ENCODE measurements at places on chromosomes 4 and X.

GRCh38 chrX:46140272-46140671, 404.9 kb downstream of the ZNF674 start:
- DNase-seq = no peak

GRCh38 chrX:135489542-135489941, 30.9 kb upstream of the INTS6L start:
- DNase-seq = no peak

DNA sequence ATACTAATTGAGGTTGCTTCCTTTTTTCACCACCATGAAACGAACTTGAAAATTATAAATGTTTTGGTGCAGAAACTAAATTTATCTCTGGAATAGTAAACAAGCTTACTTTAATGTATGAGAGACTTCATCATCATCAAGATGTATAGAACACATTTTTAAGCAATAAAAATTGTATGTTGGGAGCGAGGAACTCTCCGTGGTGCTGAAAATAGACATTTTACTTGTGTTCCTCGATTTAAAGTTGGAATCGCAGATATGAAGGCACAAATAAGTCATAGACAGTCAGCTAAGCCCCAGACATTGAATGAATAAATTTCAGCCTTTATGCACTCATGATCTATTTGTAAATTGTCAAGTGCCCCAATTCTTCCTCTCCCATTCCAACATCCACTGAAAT, 310.7 kb downstream of the STK32B start:
- DNase-seq = no peak

DNA sequence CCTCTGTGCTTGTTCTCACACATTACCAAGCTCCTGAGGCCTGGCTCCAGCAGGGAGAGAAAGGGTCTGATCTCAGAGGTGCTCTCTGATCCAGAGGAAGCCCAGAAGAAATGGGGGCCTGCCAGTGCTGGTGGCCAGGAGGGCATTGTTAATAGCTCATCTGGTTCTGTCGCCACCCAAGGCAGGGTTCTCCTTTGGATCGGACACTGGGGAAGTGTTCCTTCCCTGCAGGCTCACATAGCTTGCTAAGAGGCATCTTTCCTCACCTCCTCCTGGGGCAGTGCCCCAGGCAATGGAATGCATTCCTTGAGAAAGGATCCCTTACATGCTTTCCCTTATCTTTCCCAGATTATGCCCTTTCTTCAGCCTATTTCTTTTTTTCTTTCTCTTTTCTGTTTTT, 53.8 kb downstream of the RBM47 start:
- no peak for DNase-seq

- DNase-seq = no peak
These were observed 98.4 kb downstream of the STIM2 start for GRCh38 chr4:26958925-26959653.

DNA sequence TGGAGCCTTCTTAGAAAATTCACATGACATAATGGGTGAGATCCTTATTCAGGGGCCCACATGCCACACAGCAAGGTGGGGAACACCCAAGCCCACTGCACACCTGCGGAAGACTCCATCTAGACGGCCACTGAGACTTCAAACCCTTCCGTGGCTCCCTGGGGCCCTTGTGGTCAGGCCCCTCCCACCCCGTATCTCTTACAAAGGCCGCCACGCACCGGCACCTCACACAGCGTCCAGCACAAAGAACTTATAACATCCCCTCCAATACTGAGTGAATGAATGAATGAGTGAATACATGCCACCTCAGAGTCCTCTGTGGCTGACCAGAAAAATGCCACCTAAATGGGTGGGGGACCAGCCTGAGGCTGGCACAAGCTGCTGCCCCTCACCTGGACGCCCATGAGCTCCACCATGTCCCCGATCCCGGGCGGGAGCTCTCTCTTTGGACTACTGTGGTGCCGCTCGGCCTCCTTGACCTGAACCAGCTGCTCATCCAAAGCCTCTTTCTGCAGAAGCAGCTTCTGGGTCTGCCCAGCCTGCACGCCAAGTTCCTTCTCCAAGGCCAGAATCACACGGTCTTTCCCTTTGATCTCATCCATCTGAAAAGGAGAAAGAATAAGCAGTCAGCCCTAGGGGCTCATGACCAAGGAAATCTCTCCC, 66.9 kb upstream of the C4orf50 start:
- no peak for DNase-seq

DNA sequence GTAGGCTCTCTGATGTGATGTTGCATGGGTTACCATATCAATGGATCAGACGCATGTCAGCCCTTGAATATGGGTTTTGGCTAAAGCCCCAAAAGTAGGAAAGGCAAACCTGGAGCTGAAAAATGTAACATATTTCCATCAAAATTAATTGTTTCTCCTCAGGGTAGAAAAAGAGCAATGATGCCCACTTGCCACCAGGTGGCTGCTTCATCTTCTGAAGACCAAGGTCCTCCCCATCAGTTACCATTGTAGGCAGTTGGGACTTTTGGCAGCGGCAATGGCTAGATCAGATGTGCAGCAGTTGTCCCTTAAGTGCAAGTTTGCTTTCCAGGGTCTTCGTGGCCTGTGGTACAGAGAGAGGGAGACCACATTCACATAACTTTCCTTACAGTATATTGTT, 118.2 kb downstream of the NAF1 start:
- no peak for DNase-seq
